Left renal cortex interstitium (tissue), 4 donors: ENCODE measurements at places on chromosomes 1 and 21. TPM values are rescaled to one million over a fixed set of nuclear protein-coding genes. Genes with fewer than 3 reads are reported as not detected.

Gene GJC2
- 1.2 TPM for polyA plus RNA-seq

Gene NBPF4
- polyA plus RNA-seq, result not detected

Gene S1PR1
- polyA plus RNA-seq, result 22.0 TPM

Gene SERPINC1
- polyA plus RNA-seq, result 10.1 TPM

Gene B3GALT2
- 22.3 TPM for polyA plus RNA-seq

Gene ADGRB2
- 9.7 TPM for polyA plus RNA-seq

Gene ELAVL4
- 4.8 TPM for polyA plus RNA-seq

Gene PATJ
- polyA plus RNA-seq, result 54.4 TPM

Gene SRSF11
- 331 TPM for polyA plus RNA-seq

Gene LMOD1
- polyA plus RNA-seq, result 6.0 TPM

Gene NAV1
- polyA plus RNA-seq, result 20.7 TPM

Gene ADAM30
- not detected for polyA plus RNA-seq

Gene SKI
- polyA plus RNA-seq, result 45.4 TPM

Gene MNDA
- 3.0 TPM for polyA plus RNA-seq

Gene EFNA3
- 9.4 TPM for polyA plus RNA-seq

DNA sequence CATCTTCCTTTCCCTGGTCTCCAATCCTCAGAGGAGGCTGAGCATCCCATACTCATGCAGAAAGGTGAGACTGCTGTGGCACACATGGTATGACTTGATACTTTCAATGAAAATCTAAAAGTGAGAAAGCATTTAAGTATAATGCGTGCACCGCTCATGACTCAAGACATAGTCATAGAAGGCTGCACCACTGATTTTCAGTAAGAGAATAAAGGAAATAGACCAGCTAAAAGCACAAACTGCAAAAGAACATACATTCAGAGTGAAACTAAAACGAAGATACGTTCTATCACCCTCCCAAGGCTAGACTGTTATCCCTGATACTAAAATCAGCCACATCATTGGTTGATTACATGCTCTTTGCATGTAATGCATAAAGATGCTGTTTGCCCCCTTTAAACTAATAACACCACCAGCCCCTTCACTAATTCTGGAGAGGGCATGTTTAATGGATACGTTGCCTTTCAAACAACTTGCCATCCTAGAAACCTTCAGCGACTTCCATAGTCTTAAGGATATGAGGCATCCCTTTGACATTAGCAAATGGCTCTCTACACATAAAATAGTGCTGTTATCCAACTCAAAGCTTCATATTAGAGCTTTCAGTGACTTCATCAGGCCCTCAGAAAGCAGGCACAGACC is 2.1 kb downstream of the PLD5 start:
- no peak for DNase-seq

- DNase-seq, result no peak
These were observed 18.0 kb upstream of the ID3 start for GRCh38 chr1:23577056-23578004.

GRCh38 chr1:82013702-82014101 is 213.0 kb downstream of the ADGRL2 start:
- DNase-seq, result no peak

DNA sequence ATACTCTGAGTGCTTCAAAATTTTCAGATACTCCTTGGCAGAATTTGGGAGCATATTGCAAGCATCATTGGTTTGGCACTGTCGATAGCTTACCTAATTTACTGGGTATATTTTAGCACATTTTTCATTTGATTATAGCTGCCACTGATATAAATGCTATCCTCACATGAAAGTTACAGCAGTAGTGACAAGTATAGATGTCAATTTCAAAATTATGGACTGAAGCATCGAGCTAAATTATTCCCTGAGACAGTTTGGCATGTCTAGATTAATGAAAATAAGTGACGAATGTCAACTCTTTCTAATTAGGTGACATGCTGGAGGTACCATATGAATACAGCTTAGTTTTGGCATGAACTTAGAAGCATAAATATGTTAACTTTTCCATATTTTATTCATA is 83.1 kb downstream of the LRRC7 start:
- DNase-seq, result no peak

DNA sequence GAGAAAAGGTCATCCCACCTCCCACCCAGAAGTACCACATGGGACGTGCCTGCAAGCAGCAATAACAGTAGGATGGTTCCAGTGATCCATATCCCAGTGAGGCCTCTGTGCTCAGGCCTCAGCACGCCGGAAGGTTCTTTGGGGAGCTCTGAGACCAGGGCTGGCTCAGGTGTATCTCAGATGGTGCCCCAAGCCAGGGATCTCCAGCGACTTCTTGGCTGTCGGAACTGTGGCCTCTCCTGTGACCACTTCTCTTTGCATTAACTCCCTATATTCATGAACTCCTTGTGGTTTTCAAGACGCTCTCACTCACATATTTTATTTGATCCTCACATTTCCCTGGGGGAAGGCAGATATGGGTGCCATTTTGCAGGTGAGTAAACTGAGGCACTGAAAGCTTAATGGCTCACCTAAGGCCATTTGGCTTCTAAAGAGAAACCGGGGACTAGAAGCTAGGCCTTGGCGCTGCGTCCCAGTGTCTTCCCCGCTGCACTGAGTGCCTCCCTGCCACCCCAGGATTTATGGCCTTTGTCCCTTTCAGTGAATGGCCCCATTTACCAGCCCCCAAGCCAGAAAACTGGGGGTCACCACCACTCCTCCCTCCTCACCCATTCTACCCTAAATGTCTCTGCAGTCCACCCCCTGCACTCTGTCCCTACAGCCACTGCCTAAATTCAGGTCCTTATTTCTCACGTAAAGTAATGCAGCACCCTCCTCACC is 101.9 kb downstream of the CCDC185 start:
- no peak for DNase-seq

DNA sequence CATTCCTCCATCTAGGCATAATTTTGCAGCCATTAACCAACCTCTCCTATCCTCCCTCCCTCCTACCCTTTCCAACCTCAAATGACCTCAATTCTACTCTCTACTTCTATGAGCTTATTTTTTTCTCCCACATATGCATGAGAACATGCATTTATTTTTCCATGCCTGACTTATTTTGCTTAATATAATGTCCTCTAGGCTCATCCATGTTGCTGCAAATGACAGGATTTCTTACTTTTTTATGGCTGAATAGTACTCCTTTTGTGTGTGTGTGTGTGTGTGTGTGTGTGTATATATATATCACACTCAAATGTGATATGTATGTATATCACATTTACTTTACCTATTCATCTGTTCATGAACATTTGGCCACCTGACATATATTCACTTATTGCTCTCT is 339.4 kb downstream of the SIPA1L2 start:
- no peak for DNase-seq

DNA sequence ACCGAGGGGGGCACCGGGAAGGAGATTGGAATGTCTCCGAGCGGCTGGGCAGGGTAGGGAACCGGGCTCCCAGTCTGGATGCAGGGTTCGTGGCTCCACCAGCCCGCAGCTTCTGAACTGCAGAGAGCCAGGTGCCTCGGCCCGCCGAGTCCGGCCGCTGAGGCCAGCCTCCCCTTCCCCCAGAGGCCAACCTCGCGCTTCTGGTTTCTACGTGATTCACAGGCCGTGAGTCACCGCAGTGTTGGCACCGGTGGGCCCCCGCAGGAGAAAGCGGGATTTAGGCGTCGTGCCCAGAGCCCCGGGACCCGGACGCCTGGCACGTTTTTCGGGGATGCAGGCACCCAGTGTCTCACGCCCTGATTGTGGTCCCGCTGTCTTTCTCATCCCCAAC is 458 bp downstream of the CRABP2 start:
- no peak for DNase-seq

DNA sequence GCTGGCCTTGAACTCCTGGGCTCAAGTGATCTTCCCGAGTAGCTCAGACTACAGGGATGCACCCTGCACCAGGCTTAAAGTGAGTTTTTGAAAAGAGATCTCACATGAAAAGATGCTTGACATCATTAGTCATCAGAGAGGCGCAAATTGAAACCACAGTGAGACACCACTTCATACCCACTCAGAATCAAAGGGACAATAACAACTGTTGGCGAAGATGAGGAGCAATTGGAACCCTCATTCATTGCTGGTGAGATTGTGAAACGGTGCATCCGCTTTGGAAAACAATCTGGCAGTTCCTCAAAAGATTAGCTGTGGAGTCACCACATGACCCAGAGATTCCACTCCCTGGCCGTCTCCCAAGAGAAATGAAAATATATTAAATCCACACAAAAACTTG is 122.3 kb downstream of the PGBD5 start:
- DNase-seq, result no peak

- DNase-seq, result no peak
These were observed 13.6 kb downstream of the NUP210L start for GRCh38 chr1:154141240-154141639.

GRCh38 chr1:109269212-109269980 is 13.5 kb downstream of the PSRC1 start:
- DNase-seq, result no peak

DNA sequence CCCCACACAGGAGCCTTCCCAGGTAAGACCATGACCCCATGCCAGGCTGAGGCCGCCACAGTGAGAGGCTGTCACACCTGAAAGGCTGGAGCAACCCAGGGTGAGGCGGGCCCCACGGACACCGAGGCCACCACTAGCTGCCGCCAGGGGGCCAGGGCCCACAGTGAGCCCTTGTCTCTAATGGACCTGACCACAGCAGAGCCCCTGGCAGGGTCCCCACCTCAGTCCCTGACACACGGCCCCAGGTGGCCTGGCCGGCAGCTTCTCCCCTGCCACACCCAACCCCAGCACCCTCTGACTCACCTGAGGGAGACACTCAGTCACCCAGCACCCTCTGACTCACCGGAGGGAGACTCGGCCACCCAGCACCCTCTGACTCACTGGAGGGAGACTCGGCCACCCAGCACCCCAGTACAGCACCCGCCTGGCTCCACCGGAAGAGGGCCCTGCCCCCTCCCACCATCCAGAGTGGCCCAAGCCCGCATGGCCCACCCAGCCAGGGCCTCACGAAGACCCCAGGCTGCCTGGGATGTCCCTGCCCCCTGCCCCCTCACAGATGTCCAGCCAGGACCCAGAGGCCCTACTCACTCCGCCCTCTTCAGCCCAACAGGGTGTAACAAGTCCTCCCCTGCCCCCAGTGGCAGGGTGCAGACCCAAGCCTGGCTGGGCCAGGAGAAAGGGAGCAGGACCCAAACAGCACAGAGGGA is 4.4 kb downstream of the DVL1 start:
- no peak for DNase-seq

- no peak for DNase-seq
These were observed 53.3 kb downstream of the GATAD2B start for GRCh38 chr1:153869486-153869885.

DNA sequence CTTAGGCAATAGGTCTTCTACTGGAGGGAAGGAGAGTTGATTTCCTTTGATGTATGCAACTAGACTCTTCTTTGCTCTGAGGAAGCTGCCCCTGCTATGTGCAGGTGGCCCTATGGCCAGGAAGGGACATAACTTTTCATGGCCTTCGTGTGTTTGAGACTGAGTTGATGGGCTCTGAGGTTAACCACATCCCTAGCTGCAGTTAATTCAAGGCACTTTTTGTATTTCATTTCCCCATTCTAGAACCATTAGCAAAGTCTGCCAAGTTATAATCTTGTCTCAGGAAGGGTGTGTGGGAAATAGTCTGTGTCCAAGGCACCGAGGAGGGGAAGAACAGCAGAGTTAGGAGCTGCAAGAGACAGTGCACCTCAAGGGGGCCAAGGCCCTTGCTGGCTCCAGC is 2.5 kb downstream of the FCRL4 start:
- no peak for DNase-seq

- no peak for DNase-seq
These were observed 981 bp downstream of the CLDN14 start for GRCh38 chr21:36478941-36479340.

GRCh38 chr1:197171531-197171930 is 25.1 kb upstream of the ASPM start:
- DNase-seq, result no peak

- no peak for DNase-seq
These were observed 184.5 kb upstream of the KAZN start for GRCh38 chr1:14413819-14414490.

GRCh38 chr1:53121319-53122172 is 20.9 kb downstream of the SLC1A7 start:
- DNase-seq, result no peak

DNA sequence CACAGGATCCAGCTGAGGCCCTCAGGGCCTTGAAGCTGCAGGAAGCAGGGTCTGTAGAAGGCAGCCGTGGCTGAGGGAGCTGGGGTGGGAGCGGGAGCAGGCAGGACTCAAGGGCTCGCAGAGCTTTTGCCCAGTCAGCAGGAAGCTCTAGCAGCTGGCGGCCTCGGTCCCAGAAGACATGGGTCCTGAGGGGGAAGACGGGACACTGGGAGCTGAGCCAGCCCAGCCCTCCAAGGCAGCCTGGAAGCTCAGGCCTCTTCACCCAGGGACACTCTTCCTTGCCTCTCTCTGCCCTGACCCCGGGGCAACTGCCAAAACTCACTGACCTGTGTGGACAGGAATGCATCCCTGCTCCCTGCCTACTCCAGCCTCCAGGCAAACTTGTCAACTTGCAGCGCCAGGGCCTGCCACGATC is 8.9 kb downstream of the ADGRB2 start:
- no peak for DNase-seq

DNA sequence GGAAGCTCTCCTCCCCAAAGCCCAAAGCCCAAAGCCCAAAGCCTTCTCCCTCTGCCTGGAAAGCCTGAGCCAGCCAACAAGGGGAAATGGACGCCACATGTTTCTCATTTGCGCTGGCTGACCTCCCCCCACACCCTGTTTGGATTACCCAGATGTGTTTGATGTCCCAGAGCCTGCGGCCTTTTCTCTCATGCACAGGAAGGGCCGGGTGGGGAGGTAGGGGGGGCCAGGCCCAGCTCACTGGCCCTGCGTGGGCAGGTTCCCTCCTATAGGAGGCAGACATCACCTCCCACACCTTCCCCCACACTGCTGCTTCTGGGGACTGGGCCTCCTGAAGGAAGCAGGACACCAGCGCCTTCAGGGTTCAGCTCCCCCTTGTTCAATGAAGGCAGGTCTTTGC is 116.3 kb downstream of the NAV1 start:
- no peak for DNase-seq

- DNase-seq, result peak; percentile 50
These were observed 758 bp downstream of the PTBP2 start for GRCh38 chr1:96722161-96722922.

- DNase-seq, result no peak
These were observed 6.7 kb upstream of the MPC2 start for GRCh38 chr1:167943541-167943940.

- DNase-seq, result no peak
These were observed 358.3 kb downstream of the KIF26B start for GRCh38 chr1:245512980-245513578.

GRCh38 chr1:158112994-158113758 is 67.5 kb upstream of the CD1D start:
- DNase-seq, result no peak

DNA sequence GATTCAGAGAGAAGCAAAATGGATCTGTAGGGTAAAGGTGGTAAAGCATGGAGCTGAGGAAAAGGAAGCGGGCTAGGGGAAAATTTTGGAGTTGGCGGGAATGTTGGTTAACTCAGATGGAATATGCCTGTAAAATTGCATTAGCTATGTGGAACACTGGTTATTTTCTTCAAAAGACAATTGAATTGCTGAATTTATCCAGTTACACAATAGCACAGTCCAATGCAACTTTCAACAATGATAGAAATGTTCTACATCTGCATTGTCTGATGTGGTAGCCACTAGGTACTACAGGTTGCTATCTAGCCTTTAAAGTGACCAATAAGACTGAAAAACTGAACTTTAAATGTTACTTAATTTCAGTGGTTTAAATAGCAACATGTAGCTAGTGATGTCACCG is 315.2 kb downstream of the ASTN1 start:
- no peak for DNase-seq

- DNase-seq, result no peak
These were observed 34.0 kb upstream of the EDN2 start for GRCh38 chr1:41518471-41518870.

GRCh38 chr1:46288485-46289133 is 14.8 kb downstream of the LRRC41 start:
- DNase-seq, result no peak
